ENCODE measurements at places on chromosomes 16 and 17.

- DNase-seq = no peak
Measured at GRCh38 chr16:89145406-89146161, 26.0 kb upstream of the CDH15 start.

DNA sequence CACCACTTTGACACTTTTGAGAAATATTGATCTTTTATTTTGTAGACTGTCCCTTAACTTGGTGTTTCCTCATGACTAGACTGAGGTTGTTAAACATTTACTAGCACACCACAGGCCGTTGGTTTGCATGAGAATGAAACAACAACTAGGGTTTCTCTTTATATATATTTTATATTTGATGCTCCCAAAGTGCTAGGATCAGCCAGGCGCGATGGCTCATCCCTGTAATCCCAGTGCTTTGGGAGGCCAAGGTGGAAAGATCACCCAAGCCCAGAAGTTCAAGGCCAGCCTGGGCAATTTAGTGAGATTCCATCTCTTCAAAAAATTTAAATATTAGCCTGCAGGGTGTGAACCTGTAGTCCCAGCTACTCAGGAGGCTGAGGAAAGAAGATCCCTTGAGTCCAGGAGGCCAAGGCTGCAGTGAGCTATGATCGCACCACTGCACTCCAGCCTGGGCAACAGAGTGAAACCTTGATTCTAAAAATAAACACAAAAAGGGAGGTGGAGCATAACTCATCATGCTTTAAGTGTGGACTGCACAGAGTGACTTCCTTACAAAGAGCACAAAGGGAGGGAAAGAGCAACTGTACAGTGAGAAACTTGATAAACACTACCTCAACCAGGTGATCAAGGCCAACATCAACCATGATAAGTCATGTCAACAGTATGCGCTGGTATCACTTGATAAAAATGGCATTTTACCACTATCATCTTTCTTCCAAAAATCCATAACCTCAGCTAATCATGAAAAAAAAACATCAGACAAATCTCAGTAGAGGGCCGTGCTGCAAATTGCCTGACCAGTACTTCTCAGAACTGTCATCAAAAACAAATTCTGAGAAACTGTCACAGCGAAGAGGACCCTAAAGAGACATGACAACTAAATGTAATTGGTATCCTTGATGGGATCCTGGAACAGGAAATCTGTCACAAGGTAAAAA lies 72.8 kb upstream of the ATF7IP2 start:
- no peak for DNase-seq

DNA sequence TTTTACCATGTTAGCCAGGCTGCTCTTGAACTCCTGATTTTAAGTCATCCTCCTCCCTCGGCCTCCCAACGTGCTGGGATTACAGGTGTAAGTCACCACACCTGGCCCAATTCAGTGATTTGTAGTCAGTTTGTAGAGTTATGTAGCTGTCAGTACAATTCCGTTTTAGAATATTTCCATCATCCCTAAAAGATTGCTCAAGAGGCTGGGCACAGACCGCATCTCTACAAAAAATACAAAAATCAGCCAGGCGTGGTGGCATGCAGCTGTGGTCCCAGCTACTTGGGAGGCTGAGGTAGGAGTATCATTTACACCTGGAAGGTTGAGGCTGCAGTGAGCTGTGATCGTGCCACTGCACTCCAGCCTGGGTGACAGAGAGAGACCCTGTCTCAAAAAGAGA lies 20.6 kb downstream of the RGS11 start:
- no peak for DNase-seq

DNA sequence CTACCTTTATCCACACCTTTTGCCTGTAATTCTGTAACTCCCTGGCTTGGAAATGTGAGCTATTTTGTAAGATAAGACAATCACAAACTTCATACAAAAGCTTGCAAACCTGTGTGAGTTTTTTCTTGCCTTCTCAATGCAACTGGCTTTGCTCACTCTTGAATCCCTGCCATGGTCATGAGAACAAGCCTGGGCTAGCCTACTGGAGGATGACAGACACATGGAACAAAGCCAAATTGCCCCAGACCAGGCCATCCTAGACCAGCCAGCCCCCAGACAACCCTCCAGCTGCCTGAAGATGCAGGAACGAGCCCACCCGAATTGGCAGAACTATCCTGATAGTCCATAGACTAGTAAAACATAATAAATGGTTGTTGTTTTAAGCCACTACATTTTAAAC lies 466.6 kb upstream of the ERCC4 start:
- no peak for DNase-seq

DNA sequence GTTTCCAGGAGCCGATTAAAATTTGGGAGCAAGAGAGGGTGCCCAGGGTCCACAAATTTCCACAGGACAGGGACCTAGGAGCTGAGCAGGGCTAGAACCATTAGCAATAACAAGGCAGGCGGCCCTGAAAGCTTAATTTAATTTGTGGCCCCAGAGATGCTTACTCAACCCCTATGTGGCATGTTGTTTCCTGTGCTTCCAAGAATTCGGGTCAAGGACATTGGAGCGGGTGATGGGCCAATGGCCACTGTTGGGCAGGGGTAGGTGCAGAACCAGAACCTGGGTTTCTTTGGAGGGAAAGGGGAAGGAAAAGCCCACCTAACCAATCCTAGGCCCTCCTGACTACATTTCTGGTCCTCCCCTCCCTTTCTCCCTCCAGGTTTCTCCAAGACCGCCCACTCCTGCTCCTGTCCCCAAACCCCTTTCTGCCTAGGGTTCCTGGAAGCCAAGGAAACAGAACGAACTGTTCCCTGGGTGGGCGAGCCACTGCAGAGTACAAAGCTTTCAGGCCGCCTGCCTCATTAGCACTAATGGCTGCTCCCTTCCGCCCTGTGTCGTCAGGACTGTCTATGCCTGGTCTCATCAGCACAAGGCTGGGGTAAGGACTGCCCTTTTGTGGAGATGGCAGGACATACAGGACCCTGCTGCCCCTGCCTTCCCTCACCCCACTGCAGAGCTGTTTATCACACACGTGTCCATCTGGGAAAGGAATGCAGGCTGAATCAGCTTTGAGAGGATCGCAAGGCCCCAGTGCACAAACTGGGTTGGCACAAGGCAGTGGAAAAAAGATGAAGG lies 581 bp upstream of the AGRP start:
- no peak for DNase-seq

- DNase-seq = no peak
Measured at GRCh38 chr16:19184823-19185509, 16.9 kb downstream of the SYT17 start.

- DNase-seq = no peak
Measured at GRCh38 chr17:7354262-7354843, 603 bp upstream of the TMEM95 start.

- DNase-seq = no peak
Measured at GRCh38 chr17:66704858-66705520, 129.9 kb upstream of the CACNG5 start.

DNA sequence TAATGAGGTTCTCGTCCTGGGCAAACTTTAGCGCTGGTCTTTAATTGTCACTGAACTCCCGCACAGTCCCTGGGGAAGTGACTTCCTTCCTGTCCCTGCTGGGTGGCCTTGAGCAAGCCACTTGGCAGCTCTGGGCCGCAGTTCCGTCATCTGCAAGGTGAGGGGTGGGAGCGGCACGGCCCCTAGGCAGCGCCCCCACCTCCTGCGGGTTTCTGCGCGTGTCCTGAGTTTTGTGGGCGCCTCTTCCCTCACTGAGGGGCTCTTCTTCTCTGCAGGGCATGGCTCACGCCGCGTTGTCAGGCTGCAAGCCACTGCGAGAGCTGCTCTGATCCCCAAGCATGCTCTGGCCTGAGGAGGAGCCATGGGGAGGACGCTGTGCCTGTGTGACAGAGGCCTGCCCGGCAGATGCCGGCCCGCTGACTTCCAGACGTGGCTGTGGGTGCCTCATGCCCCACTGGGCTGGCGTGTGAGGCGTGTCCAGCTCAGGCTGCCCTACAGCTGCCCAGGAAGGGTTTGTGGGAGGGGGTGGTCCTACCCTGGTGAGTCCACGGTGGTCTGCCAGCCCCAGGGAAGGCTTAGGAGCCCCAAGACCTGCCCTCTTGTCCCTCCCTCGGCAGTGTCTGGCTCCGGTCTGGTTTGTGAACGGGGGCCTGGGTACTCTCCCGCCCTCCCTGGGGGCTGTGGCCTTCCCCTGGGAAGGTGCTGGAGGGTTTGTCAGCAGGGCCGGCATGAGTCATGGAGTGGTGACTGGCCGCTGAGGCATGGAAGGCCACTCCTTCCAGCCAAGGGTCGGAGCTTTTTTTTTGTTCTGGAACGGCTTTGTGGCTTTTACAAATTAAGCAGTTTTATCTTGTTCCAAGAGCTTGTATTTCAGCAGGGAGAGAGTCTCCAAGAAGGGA lies 182.0 kb downstream of the SEC14L1 start:
- peak; percentile 90 for DNase-seq

GRCh38 chr16:72530434-72530833 lies 358.5 kb upstream of the PMFBP1 start:
- DNase-seq = peak; percentile 33

DNA sequence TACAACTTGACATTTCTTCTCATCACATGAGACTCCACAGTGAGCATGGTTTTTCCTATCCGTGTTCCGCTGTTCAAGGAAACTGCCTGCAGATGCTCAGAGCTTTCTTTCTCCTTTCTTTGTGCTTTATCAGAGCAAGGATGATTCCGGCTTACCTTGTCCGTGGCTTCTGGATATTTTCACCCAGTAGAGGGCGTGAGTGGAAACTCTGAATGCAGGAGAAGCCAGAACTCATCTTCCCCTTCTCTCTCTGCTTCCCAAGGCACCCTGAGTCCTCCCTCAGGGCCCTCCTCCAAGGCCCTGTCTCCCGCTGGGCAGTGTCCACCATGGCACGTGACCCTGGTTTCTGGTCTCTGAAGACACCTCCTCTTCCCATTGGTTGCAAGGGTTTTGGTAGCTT lies 721.1 kb upstream of the RBFOX1 start:
- no peak for DNase-seq

- DNase-seq = no peak
Measured at GRCh38 chr16:86852135-86852534, 273.8 kb downstream of the FOXL1 start.

GRCh38 chr17:32801193-32801592 lies 75.7 kb downstream of the MYO1D start:
- no peak for DNase-seq

- DNase-seq = no peak
Measured at GRCh38 chr16:15907863-15908478, 19.6 kb upstream of the CEP20 start.

DNA sequence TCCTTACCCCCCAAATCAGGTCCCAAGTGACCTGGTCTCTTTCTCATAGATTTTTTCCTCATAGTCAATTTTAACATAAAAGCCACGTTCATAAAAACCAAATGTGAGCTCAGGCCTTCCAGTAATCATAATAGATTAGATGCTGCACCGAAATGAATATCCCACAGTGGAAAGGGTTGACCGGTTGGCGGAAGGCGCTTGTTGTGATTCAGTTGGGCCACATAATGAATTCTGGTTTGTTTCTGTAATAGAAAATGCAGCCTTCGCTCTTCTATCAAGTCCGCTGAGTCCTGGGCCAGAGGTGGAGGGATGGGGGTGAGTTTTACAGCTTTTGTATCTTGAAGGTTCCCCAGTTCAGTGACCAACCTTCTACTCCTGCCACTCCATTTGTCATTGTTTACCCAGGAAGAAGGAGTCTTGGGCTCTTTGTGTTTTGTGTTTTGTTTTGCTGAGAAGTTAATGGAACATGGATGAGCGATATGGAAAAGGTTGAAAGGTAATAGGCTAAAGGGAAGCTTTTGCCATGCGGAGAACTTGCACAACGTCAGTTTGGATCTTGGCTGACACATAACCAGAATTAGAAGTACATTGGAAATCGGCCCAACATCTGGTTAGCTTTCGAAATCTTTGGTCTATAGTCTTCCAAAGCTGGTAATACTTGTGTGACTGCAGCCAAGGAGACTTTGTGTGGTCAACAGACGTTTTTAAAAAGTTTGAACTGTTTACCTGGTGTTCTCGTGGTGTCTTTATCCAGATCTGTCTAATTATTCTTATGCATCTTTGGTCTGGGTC lies 89.5 kb downstream of the CLEC16A start:
- DNase-seq = peak; percentile 85

GRCh38 chr17:28533091-28533807 lies 19.2 kb downstream of the UNC119 start:
- DNase-seq = no peak

- no peak for DNase-seq
Measured at GRCh38 chr17:76714822-76715495, 4.2 kb upstream of the MXRA7 start.

DNA sequence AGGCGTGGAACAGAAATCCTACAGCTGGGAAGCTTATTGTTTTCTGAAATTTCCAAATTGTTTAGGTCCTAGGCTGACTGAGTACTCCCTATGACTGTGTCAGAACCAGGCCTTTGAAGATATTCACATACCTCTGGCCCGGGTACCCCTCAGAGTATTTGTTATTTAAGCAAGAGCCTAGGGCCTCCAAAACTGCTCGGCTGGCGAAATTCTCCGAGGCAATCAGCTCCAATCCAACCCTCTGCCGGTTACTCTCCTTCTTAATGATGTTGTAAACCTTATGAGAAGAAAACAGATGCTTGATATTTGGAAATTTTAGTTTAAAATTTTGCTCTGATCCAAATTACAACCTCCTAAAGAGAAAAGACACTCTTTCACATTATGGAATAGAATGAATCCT lies 9.8 kb downstream of the SHMT1 start:
- no peak for DNase-seq

DNA sequence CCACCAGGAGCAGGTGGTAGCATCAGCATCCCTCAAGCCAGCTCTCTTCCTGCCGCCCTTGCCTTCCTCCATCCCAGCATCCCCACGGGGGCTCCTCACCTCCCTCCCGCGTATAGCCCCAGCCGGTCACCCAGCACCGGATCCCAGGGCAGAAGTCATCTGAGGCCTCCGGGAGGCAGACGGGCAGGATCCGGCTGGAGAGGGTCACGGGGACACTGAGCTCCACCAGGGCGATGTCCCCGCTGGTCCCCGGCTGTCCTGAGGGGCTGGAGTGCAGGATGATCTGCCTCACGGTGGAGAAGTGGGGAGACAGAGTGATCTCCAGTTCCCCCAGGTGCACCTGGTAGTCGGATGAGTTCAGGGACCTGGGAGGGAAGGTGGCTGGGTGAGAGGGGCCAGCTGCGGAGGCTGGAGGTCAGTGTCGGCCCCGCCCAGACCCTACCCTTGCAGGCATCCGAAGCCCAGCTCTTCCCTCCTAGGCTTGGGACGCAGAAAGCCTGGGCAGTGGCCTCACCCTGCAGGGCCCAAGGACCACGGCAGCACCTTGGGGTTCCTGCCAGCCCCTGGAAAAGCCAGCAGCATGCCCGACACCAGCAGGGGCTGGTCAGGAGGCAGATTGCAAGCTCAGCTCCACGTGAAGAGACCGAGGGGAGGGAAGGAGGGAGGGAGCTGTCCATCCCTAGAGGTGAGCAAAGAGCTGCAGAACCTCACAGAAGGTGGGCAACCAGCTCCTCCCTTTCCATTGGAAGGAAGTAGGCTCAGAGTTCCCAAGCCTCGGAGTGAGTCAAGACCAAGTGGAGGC lies 2.3 kb downstream of the TPSG1 start:
- no peak for DNase-seq

GRCh38 chr17:2782055-2782454 lies 14.2 kb upstream of the RAP1GAP2 start:
- no peak for DNase-seq

Data from fibroblast of skin of left biceps (primary cell).